AG04449 (cell line): ENCODE measurements at places on chromosomes 6 and 20.

- no peak for DNase-seq
Measured at GRCh38 chr6:63734923-63735322, 99.3 kb downstream of the PHF3 start.

GRCh38 chr6:11747021-11747420, 31.6 kb downstream of the ADTRP start:
- no peak for DNase-seq

GRCh38 chr20:43558412-43559146, at the start of gene SGK2:
Gene SGK2 (plus strand): TSS chr20:43559027. CDS start chr20:43566496, 7,469 bp downstream.
- DNase-seq = no peak

DNA sequence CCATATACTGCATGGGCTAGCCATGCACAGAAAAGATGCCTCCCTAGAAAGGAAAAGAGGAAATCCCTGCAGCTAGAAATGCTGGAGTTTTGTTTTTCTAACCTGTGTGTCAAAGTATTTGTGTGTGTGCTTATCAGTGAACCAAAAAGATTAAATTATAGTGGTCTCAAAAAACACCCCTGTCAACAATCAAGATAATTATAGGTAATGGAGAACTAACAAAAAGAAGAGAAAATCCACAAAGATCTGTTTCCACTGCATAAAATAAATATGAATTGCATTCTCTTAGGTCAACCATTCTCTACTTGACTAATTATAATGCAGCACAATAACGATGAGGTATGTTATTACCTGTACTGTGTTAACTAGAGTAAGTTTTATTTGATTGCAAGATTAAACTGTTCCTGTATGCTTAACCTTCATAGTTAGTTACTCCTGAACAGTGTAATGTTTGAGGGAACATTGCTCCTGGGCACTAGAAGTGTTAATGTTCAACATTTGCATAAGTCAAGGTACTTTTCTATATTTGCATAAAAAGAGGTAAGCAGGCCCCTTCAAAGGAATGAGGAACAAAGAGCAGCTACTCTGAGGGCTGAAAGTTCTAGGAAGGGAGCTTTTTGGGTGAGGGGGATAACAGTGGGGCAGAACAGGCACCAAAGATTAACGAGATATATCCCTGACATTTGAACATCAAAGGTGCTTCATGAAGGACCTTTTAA, 212.1 kb downstream of the BTBD9 start:
- no peak for DNase-seq

DNA sequence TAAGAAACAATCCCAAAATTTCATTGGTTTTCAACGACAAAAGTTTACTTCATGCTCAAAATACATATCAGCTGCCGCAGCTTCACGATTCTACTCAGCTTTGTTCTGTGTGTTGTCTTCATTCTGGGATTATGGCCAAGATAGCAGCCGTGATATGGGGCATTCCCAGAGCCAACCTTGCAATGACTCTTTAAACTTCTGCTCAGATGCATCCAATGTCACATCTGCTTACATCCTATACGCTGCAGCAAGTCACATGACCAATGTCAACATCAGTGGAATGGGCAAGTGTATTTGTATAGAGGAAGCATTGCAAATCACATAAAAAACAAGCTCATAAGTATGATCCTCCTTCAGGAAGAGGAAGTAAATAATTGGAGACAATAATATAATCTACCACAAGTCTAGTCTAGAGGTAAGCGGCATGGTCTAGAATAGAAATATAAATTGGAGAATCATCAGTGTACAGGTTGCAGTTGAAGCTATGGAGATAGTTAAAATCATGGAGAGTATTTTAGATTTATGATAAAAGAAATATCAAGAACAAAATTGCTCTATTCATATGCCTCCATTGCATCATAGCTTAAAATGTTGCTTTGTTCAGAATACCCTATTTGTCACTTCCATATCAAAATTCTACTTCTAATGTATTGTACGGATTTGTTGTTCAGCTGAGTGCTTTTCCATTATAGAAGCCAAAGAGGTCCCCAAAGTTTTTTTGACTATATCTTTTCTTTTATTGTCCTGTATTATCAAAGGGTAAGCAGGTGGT, 7.2 kb upstream of the C6orf141 start:
- no peak for DNase-seq

DNA sequence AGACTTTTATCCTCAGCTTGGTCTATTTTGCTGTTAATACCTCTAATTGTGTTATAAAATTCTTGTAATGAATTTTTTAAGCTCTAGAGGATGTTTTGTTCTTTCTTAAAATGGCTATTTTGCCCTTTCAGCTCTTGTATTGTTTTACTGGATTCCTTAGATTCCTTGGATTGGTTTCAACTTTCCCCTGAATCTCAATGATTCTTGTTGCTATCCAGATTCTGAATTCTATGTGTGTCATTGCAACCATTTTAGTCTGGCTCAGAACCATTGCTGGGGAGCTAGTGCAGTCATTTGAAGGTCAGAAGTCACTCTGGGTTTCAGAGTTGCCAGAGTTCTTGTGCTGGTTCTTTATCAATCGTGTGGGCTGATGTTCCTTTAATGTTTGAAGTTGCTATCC, 37.1 kb downstream of the OTOR start:
- peak; percentile 1 for DNase-seq

GRCh38 chr6:147642458-147642857, 134.0 kb downstream of the SAMD5 start:
- no peak for DNase-seq

- DNase-seq = no peak
Measured at GRCh38 chr6:126204598-126204997, 135.3 kb upstream of the CENPW start.

DNA sequence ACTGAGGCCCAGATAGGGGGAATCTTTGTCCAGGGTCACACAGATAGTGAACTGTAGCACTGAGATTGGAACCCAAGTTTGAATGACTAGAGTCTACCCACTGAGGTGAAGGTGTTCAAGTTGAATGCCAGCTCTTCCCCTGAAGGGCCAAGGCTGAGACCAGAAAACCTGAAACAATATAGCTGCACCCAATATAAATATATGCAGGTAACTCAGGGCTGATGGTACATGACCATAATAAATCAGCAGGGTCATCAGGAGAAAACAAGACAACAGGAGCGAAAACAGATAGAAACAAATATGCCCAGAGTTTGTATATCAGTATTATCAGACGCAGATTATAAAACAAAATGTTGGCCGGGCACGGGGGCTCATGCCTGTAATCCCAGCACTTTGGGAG, 4.0 kb upstream of the RBCK1 start:
- no peak for DNase-seq

DNA sequence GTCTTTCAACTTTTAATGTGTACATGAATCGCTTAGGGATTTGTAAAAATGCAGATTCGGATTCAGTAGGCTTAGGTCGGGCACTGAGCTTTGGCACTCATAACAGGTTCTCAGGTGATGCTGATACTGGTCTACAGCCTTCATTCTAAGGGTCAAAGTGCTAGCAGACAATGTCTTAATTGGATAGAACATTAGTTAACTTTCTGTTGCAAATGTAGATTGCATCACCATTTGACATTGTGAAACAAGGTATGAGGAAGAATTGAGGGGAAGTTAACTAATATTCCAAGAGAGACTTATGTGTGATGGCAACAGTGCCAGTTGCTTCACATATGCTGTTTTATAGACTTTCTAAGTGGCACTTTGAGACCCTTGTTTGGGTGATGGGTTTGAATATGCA, 86.9 kb downstream of the MLIP start:
- DNase-seq = no peak

DNA sequence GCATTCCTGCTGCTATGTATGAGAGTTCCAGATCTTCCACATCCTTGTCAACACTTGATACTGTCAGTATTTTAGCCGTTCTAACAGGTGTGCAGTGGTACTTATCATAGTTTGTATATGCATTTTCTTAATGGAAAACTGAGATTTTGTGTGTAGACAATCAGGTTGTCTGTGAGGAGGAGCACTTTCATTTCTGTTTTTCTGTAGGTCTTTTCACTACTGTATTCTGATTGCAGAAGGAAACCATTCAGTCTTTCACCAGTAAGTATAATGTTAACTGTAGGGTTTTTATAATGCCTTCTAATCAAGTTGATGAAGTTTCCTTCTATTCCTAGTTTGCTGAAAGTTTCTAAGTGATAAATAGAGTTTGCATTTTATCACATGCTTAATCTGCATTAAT, 107.5 kb downstream of the C6orf58 start:
- DNase-seq = no peak

DNA sequence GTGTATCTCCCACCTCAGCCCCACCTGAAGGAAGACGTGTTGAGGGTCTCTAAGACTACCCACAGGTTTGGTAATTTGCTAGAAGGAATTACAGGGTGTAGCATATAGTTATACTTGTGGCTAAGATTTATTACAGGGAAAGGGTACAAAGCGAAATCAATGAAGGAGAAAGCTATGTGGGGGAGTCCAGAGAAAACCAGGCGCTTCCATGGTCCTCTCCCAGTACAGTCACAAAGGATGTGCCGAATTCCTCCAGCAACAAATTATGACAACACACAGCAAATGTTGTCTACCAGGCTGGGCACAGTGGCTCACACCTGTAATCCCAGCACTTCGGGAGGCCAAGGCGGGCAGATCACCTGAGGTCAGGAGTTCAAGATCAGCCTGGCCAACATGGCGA, 64.1 kb upstream of the TGM3 start:
- no peak for DNase-seq

DNA sequence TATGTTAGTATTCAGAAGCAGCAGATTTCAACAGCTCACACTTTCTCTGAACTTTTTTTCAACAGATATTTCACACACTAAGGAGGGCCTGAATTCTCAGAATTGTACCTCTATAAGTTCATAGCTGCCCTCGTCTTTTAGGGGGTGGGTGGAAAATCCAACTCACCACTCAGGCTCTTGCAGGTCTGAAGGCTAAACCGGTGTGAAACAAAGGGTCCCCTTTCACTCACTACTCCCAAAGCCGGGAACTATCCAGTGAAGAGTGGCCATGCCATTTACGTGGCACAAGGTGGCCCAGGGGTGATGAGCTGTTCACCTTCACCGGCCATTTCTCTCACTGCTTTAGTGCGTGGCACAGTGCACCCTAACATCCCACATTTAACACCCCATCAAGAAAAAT, 24.2 kb downstream of the TBC1D7 start:
- no peak for DNase-seq

- DNase-seq = peak; percentile 58
Measured at GRCh38 chr6:129709769-129710449, at the start of gene ARHGAP18. Gene ARHGAP18 (minus strand): TSS chr6:129710177. CDS start chr6:129710136, 41 bp downstream.
